ENCODE measurements at places on chromosomes 2 and 18. TPM values are rescaled to one million over a fixed set of nuclear protein-coding genes. Genes with fewer than 3 reads are reported as not detected.

- H3K27me3 ChIP-seq, result peaks cover 45% of the 10 kb centered on the region
- H3K4me1 ChIP-seq, result no peaks in the 10 kb centered on the region
- no peak overlapping the region for H3K27ac ChIP-seq
- no peak for DNase-seq
- no peak overlapping the region for H3K4me3 ChIP-seq
Observed at GRCh38 chr2:119741868-119742267, 17.9 kb upstream of the PTPN4 start.

DNA sequence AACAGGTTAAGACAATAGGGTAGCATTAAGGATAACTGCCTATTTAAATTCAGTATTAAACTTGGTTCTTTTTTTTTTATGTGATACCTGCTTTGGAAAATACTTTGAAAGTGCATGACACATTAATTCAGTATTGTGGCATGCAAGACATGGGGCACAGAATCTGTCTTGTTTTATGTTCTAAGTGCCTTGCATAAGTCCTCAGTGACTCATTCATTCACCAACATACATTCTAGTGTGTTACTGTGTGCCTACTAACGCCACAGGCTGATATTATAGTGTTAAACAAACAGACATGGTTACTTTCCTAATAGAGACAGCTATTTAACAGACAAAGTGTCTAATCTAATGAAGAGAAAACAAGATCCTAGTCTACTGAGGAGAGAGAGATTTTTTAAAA, 91.7 kb downstream of the GCA start:
- H3K27me3 ChIP-seq, result no peaks in the 10 kb centered on the region
- H3K27ac ChIP-seq, result no peak overlapping the region
- no peaks in the 10 kb centered on the region for H3K36me3 ChIP-seq
- DNase-seq, result no peak
- no peak overlapping the region for H3K4me3 ChIP-seq

- DNase-seq, result no peak
- H3K27ac ChIP-seq, result no peak overlapping the region
- H3K4me3 ChIP-seq, result no peak overlapping the region
- peaks cover 31% of the 10 kb centered on the region for H3K27me3 ChIP-seq
- no peaks in the 10 kb centered on the region for H3K36me3 ChIP-seq
Observed at GRCh38 chr18:22197668-22198067, 28.3 kb downstream of the GATA6 start.

DNA sequence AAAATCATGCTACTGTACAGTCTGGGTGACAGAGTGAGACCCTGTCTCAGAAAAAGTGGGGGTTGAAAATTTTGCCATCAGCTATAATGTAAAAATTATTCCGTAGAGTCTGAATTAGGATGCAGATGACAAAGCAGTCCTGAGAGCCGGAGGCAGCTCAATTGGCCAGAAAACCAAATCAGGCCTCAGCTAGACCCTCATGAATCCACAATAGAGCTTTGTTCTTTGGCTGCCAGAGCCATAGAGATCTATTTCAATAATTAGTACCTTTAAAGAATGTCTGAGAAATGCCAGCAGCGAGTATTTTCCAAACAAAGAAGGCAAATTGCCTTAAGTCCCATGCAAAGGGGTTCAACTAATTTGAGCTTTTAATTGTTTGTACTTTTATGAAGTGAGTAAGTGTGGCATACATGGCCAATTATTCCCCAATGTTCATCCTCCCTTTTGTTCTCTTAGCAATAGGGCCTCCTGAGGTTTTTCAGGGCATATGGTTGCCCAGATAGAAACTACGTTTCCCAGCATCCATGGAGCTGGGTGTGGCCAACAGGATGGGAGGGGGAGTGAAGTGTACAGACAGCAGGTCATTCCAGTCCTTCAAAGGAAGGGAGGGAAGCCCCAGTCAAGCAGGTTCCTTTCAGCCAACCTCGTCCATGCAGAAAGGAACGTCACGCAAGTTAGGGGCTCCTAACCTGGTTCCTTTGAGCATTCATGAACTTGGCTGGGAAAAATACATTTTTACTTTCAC, 211.3 kb upstream of the APCDD1 start:
- no peaks in the 10 kb centered on the region for H3K36me3 ChIP-seq
- no peak for DNase-seq
- H3K27ac ChIP-seq, result no peak overlapping the region
- H3K4me3 ChIP-seq, result no peak overlapping the region
- no peaks in the 10 kb centered on the region for H3K4me1 ChIP-seq

The SP5 gene
- total RNA-seq, result not detected
